ENCODE measurements at places on chromosomes 11 and 22.

- DNase-seq: no peak
Measured at GRCh38 chr11:59791639-59792038, 18.9 kb downstream of the MRPL16 start.

DNA sequence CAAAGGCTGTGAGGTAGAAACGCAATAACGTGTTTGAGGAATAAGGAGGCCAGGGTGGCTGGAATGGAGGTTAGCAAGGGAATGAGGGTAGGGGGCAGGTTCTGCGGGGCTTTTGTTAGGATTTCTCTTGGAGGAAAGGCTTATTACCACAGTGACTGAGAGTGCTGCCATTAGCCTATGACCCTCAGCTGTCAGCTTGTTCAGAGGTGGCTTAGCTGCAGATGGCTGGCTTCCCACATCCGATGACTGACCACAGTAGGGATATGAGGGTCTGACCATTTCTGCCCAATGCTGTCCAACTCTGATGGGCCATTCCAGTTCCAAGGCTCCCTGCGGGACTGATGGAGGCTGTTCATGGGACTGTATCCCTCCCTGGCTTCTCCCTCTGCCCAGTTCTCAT is 181.8 kb downstream of the MIAT start:
- DNase-seq: no peak

- DNase-seq: no peak
Measured at GRCh38 chr11:9132203-9132878, 40.9 kb upstream of the SCUBE2 start.

DNA sequence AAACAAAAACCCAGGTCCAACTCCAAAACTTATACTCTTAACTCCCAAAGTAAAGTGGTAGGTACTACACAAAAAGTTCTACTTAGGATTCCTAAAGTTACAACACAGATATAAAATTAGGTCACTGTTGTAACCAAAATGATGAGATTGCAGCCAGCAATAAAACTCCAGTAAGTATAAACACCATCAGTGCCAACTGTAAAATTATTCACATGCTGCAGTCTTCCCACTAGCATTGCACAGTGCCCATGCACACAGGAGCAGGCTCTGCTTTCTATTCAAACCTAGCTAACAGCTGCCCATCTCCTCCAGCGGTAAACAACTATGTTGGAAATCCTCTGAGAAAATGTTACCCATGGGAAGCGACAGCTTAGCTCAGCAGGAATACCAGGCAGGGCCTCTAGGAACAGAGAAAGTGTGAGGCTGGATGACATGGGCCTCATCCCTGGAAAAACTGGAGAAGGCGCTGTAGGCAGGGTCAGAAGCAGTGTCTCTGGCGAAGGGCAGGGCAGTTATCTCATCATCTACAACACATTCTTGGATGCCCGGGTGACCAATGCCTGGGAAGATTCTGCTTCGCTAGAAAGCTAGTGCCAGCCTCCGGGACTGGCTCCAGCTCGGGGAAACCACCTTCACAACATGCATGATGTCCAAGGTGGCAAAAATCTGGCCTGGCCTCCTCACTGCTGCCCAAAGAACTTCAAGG is 9.1 kb downstream of the CPT1A start:
- DNase-seq: no peak

GRCh38 chr11:32366666-32367065 is 68.7 kb downstream of the WT1 start:
- no peak for DNase-seq

DNA sequence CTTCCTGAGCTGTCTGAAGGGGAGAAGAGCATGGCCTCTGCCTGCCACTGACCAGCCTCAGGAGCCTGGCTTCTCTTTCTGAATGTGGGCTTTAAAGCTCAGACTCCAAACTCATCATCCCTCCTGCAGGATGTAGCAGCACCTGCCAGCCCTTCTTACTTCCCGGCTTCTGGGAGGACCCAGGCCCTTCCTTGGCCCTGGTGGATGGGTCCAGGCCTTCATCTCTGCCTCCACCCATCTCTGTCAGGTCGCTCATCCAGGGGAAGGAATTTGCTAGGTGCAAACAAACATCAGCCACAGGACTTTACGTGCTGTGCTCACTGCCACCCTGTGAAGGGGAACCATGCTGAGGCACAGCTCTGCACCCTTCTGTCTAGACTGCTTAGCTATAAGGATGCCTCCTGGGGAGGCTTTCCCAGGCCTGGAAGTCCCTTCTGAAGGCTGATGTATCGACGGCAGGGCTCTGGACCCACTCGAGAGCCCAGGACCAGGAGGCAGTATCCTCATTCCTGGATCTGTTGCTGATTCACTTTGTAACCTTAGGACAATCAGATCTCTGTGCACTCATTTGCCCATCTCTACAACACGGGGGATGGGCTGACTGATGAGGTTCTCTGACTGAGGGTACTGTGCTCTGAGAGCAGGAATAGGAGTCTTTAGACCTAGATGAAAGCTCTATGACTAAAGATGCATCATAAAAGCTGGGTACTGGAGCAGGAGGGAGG is 30.9 kb downstream of the USP35 start:
- no peak for DNase-seq

DNA sequence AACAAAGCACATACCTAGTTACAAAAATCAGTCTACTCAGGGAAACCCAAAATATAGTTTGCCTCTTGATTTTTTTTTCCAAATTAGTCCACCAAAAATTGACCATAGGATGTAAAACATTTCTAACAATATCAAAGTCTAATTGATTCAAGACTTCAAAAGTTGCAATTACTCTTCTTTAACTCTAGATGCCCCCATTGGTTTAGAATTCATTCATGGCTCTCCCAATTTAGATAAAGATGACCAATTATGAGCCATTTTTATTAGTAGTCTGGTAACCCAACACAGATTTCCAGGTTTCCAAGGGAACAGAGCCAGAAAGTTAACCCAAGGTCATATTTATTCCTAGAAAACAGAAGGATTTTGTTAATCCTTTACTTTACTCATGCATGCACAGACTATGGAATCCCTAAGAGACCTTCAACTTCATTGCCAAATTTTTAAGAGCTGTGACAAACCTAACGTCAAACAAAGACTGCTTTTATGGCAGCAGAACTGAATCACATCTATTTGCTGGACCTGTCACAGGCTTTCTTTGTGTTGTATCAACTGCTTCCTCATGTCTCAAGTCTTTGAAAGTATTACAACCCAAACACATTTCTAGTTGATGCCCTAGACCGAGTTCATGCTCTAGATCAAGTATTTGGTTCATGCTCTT is 55.3 kb downstream of the C22orf42 start:
- no peak for DNase-seq

- no peak for DNase-seq
Measured at GRCh38 chr11:130651066-130651855, 202.8 kb downstream of the ADAMTS15 start.

DNA sequence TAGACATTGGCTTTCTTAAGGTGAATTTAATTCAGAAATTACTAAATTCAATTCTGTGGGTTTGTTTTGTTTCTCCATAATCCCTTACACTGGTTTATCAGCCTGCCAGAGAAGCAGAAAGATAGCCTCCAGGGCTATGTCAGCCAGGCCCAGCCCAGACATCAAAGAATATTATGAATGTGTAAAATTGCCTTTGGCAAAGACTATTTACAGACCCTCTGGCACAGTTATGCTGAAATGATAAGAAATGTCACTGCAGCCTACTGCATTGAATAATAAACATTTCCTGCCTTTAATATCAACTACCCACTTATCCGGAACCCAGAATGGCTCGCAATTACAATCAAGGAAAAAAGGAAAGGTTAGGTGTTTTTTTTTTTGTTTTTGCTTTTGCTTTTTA is 562.5 kb upstream of the LRRC4C start:
- no peak for DNase-seq

GRCh38 chr11:105574974-105575373 is 34.9 kb upstream of the GRIA4 start:
- no peak for DNase-seq

DNA sequence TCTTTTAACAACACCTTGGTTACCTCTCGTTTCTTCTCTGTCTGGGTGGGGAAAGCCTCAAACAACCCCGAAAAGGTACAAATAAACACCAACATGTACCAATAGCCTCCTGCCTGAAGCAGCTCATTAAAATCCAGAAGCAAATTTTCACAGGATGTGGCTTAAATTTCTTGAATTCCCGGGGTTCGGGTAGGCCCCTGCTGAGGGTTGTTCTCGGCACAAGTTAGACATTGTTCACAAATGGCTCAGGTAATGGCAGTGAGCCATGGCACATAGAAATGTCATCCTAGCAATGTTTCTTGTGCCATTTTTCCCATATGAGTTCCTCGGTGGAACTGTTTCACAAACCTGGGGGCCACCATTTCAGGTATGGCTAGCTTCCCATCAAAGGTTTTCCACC is 19.7 kb upstream of the GLYATL1 start:
- no peak for DNase-seq

GRCh38 chr11:67404515-67405195 is 772 bp downstream of the TBC1D10C start:
- DNase-seq: no peak

DNA sequence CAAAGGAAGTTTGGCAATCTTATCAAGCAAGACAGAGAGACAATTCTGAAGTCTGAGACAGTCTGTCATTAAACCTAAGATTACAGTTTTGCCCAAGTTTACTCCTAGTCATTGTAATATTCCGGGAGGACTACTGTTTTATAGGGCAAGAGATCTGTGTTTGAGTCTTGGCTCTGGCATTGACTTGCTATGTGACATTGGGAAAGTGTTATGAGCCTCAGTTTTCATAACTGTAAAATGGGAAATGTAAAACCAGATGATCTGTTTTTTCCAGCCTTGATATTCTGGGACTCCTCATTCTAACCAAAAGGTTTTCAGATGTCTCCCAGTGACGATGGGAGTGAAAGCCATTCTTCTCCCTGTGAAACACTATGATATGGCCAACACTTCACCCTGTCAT is 24.3 kb upstream of the SLCO2B1 start:
- DNase-seq: no peak

DNA sequence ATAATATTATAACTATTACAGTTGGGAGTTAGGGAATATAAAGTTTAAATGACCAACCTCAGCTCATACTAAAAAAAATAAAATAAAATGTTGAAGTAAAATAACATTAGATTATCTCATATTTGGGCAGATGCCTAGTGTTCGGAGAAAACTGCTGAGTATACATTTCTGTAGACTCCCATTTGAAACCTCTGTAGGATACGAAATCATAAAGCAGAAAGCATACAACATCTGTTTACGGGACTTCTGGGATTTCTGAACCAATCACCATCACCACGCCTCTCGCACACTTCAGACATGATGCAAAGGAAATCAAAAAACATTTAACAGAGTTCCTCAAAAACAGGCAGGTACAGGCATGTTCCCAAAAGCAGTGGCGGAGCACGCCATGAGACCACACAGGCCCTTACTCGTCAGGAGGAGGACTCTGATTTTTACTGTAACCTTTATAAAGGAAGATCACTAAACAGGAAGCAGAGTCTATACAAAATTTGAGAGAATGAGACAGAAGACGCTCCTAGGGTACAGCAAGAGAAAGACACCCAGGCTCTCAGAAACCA is 8.6 kb downstream of the ZNF195 start:
- no peak for DNase-seq

DNA sequence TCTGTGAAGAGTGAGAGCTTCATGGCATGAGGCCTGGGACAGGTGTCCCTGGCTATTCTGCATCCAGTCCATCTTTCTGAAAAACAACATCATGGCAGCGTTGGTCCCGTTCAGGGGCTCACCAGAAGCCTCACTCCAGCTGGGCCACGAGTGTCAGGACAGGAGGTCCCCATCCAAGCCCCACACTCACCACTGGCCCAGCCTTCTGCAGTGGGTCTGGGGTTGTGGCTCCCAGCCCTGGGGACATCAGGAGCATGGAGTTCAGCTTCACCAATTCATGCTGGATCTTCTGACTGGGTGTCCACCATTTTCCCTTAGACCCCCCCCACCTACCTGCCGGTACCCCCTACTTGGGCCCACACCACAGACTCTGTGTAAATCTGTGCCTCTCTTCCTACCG is 400.3 kb downstream of the BRD1 start:
- DNase-seq: no peak

- no peak for DNase-seq
Measured at GRCh38 chr22:33447733-33448132, 389.6 kb upstream of the SYN3 start.

- DNase-seq: no peak
Measured at GRCh38 chr11:298406-299065, 790 bp downstream of the IFITM5 start.

DNA sequence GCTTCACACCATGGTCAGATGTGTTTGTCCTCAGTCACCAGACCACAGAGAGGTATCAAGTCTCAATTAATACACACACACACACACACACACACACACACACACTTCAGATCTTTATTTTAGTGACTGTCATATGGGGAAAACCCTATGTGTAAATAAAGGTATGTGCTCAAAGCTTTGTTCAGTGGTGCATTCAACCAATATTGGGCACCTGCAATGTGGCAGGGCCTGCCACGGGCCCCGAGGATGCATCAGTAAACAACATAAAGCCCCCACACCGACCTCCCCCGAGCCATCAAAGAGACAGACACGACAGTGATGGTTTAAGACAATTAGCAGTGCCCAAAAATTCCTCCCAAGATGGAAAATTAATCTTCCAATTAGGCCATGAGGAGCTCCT is 51.6 kb downstream of the SHANK2 start:
- no peak for DNase-seq

GRCh38 chr11:87666730-87667129 is 508.5 kb downstream of the RAB38 start:
- DNase-seq: no peak

DNA sequence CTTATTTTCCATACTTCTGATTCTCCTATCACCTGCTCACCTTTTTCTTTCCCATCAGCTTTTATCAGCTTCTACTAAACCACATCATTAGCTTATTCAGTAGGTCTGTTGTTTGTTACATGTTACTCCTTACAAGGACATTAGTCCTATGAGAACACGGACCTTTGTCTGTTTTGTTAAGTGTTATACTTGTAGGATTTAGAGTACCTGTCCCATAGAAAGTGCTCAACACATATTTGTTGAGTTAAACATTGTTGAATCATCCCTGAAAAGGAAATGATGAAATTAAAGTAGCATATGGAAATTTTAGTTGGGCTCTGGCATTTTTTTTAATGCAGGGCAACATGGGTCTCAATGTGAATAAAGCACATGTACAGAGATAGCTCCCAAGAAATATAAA is 222.1 kb upstream of the CARD18 start:
- DNase-seq: no peak

DNA sequence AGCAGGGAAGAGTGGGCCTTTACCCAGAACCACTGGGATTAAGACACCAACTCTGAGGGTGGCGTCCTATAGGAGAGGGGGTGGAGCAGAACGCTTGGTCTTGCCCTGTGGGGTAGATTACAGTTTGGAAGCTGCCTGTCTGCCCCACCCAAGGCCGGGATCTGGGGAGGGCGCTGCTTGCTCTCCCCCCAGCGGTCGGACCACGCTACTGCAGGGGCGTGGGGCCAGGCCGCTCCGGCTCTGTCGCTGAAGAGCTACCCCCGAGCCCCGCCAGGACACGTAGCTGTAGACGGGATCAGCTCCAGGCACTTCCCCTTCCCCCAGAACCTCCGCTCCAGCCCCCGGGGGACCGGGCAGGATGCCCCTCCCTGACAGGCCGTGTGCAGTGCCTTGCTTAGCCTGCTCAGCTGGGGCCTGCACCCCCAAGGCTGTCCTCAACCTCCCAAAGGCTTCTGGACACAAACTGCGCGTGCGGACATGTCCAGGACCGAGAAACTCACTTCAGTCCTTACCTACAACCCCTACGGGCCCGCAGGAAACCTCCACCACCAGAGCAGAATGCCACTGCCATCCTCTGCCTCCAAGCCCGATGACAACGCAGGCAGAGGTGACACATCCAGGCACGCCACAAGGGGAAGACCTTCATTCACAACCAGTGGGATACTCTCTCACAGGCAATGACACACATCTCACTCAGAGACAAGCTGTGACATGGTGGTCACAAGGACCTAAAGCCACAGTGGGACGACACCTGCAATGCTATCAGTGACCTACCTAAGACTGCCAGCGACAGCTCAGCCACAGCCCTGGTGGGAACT is 3.6 kb downstream of the AHNAK start:
- no peak for DNase-seq

All from cortex of kidney (tissue), 1 donor.